ENCODE measurements at places on chromosomes 2 and 18.

GRCh38 chr2:107174171-107174570 is 288.2 kb upstream of the ST6GAL2 start:
- DNase-seq: peak; percentile 3

- DNase-seq: no peak
Measured at GRCh38 chr2:231193216-231193615, 5.2 kb upstream of the ARMC9 start.

- no peak for DNase-seq
Measured at GRCh38 chr2:235570256-235570655, 76.4 kb downstream of the AGAP1 start.

DNA sequence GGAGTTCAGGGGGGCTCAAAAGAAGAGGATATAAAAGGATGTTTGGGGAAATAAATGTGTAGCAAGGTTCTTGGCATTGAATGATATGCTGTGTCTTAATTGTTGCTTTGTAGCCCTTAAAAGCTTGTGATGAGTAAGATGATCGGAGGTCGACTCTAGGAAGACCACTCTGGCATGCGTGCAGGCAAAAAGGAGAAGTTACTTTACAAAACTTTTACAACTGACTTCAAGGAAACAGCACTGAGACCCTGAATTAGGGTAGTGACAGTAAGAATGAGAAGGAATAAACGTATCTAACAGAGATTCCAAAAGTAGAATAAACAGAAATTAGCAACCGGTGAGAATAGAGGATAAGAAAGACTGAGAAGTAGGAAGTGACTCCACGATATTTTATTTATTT is 228.7 kb upstream of the TANK start:
- no peak for DNase-seq

GRCh38 chr2:108593547-108594098 is 59.4 kb downstream of the LIMS1 start:
- no peak for DNase-seq

- no peak for DNase-seq
Measured at GRCh38 chr2:168458139-168458538, 2.1 kb downstream of the CERS6 start.

DNA sequence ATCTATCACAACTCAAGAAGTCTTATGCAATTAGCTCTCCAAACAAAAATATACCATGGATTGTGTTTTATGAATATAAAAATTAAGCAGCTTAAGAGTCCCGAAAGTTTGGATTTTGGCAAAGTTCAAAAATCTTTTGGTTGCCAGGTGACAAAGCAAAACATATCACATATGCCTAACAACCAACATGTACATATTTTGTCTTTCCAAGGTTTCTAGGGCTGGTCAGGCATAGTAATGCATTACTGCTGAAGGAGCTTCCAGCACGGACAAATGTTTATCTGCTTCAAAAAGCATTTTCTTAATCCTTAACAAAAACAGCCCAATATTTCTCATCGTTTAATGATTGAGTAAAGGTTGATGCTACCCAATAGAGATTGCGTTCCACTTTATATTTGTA is 1327.1 kb upstream of the ZEB2 start:
- DNase-seq: no peak

DNA sequence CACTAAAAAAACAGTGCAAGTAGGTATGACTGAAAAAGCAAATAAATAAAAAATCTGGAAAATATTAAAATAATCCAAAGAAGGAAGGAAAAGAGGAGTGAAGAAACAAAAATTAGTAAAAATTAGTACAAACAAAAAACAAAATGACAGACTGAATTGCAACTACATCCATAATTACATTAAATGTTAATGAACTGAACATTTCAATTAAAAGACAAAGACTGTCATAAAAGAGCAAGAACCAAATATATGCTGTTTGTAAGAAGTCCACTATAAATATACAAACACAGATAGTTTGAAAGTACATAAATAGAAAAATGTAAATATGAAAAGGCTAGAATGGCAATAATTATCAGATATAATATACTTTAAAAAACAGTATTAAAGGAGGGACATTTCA is 267.6 kb downstream of the WDPCP start:
- DNase-seq: no peak

- no peak for DNase-seq
Measured at GRCh38 chr2:10495311-10495987, 47.3 kb upstream of the ODC1 start.

DNA sequence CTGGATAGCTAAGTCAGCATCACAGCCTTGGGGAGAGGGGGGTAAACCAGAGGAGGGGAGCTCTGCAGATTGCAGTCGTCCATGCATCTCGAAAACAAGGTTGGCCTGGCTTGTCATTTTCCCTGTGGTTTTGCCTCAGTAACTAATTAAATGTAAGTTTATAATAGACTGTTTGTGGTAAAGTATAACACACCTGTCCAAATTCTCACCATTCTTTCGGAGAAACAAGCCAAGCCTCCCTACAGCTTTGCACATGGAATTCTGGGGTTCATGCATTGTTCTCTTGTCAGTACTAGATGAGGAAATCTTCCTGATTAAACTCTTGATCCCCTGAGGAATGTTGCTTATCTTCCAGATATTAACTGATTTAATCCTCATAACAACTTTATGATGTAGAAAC is 1065.2 kb upstream of the FAM98A start:
- no peak for DNase-seq

GRCh38 chr2:219230059-219230540 is 494 bp downstream of the ANKZF1 start:
- no peak for DNase-seq

- no peak for DNase-seq
Measured at GRCh38 chr2:403682-404081, 115.8 kb upstream of the ALKAL2 start.

DNA sequence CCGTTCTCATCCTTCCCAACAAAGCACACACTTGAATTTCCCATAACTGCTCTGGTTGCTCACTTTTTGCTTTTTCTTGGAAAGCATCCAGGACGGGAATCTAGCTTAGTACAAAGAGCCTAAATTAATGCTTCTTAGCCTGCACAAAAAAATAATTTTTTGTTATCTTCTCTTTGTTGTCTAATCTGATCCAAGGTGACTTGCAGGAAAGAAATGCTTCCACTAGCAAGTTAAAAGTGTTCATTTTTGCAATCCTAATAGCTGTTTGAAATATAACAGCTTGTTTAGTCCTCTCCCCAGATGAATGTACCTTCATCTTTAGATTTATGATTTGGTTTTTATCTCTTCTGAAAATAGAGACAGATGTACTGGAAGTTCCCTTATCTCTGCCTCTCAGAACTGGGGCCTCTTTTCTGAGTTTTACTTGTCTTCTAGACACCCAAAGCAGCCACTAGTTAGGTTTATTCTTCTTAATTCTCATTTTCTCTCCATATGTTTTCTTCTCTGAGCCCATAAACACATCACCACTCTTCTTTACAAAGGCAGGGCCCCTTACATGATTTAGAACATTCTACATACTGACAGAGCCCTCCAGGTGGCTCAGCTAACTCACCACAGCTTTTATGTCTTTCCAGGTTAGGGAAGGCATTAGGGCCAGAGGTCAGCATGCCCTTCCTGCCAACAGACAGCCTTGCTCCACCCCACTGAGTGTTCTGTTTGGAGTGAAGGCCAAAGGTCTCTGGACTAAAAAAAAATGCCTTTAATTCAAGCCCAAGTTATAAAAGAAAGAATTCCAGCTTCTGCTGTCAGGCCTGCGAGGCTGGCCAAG is 74.7 kb upstream of the MAP4K3 start:
- DNase-seq: no peak

Data from globus pallidus (tissue), 1 donor.